SK-N-SH (cell line): ENCODE measurements at places on chromosomes 2 and 18. TPM values are rescaled to one million over a fixed set of nuclear protein-coding genes. Genes with fewer than 3 reads are reported as not detected.

- H3K4me3 ChIP-seq: no peak overlapping the region
- H3K4me1 ChIP-seq: no peaks in the 10 kb centered on the region
- H3K36me3 ChIP-seq: no peaks in the 10 kb centered on the region
Observed at GRCh38 chr18:32879497-32879896, 106.7 kb upstream of the KLHL14 start.

IRS1 gene
- polyA plus RNA-seq: 15.8 and 16.5 TPM in 2 replicates

DNA sequence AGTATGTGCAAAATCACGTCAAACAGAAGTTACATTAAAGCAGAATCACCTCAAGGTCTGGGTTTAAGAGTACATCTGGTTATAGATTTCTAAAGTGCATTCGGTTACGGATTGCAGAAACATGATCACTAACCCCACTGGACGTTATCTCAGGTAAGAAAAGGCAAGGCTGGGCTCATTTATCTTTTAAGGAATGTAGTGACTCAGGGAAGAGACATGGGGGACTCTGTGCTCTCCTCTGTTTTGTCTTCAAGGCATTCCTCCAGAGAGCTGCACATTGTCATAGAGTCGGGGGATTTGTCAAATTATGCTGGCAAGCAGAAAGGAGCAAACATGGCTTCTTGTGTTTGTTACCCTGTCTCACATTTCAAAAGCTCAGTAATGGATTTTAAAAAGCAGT, 14.3 kb downstream of the WDSUB1 start:
- H3K27me3 ChIP-seq: no peaks in the 10 kb centered on the region
- H3K4me3 ChIP-seq: no peak overlapping the region
- H3K36me3 ChIP-seq: peaks cover 31% of the 10 kb centered on the region
- no peak for DNase-seq
- H3K27ac ChIP-seq: no peak overlapping the region
- H3K4me1 ChIP-seq: no peaks in the 10 kb centered on the region

DNA sequence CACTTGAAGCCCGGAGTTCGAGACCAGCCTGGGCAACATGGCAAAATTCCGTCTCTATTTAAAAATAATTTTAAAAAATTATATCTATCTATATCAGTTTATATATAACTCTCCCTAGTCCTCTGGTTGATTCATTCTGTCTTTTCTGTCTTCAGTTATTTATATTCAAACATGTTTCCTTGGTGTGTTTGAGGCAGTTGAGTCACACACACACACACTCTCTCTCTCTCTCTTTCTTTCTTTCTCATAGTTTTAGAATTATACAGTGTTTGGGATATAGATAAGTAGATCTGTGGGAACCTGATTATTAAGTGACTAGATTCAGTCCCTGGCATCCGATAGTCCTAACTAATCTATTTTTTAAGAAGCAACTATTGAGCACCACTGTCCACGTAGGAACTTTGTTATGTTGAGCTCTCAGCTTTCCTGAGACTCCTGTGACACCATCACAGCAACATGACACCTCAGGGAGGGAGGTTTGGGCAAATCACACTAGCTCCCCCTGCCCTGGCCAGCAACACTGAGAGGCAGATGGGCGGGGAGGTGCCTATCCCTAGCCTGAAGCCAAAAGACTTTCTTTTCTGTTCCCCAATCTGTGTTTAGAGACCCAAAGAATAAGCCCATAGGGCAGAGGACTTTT, 482.7 kb downstream of the DLGAP1 start:
- H3K4me3 ChIP-seq: no peak overlapping the region
- H3K36me3 ChIP-seq: no peaks in the 10 kb centered on the region
- peaks cover 4% of the 10 kb centered on the region; the same call in 1 of the 2 replicates for H3K4me1 ChIP-seq
- H3K27me3 ChIP-seq: no peaks in the 10 kb centered on the region; the same call in 1 of the 2 replicates
- DNase-seq: no peak

DNA sequence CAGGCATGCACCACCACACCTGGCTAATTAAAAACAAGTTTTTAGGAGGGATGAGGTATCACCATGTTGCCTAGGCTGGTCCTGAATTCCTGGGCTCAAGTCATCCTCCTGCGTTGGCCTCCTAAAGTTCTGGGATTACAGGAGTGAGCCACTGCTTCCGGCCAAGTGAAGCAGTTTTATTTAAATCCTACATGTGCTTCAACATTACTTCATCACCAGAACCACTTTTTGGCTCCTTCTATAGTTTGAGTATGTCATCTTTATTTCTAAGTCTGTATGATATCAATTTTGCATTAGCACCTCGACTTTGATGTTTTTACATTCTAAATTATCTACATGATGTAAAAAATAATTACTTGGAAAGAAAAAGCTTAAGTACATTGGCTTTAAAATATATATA, 144.3 kb downstream of the FMNL2 start:
- no peaks in the 10 kb centered on the region for H3K27me3 ChIP-seq
- H3K4me3 ChIP-seq: no peak overlapping the region
- H3K27ac ChIP-seq: no peak overlapping the region
- DNase-seq: no peak
- H3K36me3 ChIP-seq: no peaks in the 10 kb centered on the region

GRCh38 chr2:224545884-224546644, 39.1 kb downstream of the CUL3 start:
- no peak for DNase-seq
- H3K4me1 ChIP-seq: no peaks in the 10 kb centered on the region; the same call in none of the 2 replicates
- no peaks in the 10 kb centered on the region for H3K27me3 ChIP-seq
- no peak overlapping the region for H3K27ac ChIP-seq
- no peak overlapping the region for H3K4me3 ChIP-seq

GRCh38 chr18:3051718-3052410, 38.9 kb upstream of the LPIN2 start:
- H3K27ac ChIP-seq: no peak overlapping the region
- DNase-seq: no peak
- peaks cover 3% of the 10 kb centered on the region; the same call in 1 of the 2 replicates for H3K4me1 ChIP-seq
- no peaks in the 10 kb centered on the region for H3K36me3 ChIP-seq
- H3K4me3 ChIP-seq: no peak overlapping the region

- DNase-seq: no peak
- H3K4me1 ChIP-seq: no peaks in the 10 kb centered on the region; the same call in 1 of the 2 replicates
- no peaks in the 10 kb centered on the region for H3K27me3 ChIP-seq
- peaks cover 3% of the 10 kb centered on the region for H3K36me3 ChIP-seq
Observed at GRCh38 chr2:73018188-73018825, 53.2 kb downstream of the SFXN5 start.

DNA sequence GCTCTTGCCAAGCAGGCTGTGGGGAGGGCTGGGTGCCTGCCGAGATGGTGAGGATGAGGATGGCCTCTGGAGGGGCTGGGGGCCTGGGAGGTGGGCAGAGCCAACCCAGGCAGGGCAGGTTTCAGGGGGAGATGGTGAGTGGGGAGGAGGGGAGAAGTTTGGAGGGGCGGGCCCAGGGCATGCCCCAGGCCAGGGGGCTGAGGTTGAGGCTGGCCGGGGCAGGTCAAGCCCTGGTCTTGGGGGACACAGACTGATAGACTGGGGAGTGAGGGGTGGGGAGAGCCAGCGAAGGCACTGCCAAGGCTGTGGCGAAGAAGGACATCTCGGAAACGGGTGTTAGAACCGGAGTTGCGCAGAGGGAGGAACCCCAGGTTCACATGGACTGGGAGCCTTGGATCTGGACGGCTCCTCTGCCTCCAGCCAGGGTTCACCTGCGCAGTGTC, 12.6 kb downstream of the CAPN10 start:
- no peaks in the 10 kb centered on the region for H3K27me3 ChIP-seq
- no peaks in the 10 kb centered on the region for H3K4me1 ChIP-seq
- no peak for DNase-seq
- H3K36me3 ChIP-seq: peaks cover 25% of the 10 kb centered on the region; the same call in 1 of the 2 replicates
- H3K4me3 ChIP-seq: no peak overlapping the region

HS1BP3 gene
- polyA plus RNA-seq: 18.7 and 20.1 TPM in 2 replicates

UGT1A10 gene
- polyA plus RNA-seq: not detected in 2 replicates

- no peak overlapping the region for H3K27ac ChIP-seq
- H3K4me3 ChIP-seq: no peak overlapping the region
- H3K36me3 ChIP-seq: no peaks in the 10 kb centered on the region
- H3K27me3 ChIP-seq: no peaks in the 10 kb centered on the region
Observed at GRCh38 chr2:5897249-5897648, 205.1 kb downstream of the SOX11 start.

- H3K27ac ChIP-seq: peak overlapping the region; percentile 86
- H3K27me3 ChIP-seq: no peaks in the 10 kb centered on the region
- H3K4me3 ChIP-seq: peak overlapping the region; percentile 96
- peaks cover 12% of the 10 kb centered on the region; the same call in 1 of the 2 replicates for H3K4me1 ChIP-seq
Observed at GRCh38 chr2:182715121-182715891, 751 bp upstream of the DNAJC10 start.

VIT gene
- not detected in 2 replicates for polyA plus RNA-seq

SERPINB13 gene
- not detected in 2 replicates for polyA plus RNA-seq

DNA sequence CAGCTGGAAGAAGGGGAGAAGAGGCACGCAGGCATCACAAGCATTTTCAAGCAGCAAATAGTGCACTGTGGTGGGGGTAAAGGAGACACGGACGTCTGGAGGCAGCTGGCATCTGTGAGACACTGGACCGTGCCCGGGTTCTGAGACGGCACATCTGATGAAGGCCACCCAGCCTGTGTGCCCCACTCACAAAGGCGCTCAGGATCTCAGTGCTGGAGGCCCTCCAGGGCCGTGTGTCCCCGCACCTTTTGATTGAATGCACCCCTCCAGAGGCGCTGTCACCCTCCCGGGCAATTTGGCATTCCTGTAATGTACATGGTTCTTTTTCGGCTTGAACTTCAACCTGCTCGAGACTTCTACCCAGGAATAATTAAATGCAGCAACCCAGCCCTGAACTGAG, 101.5 kb upstream of the ODC1 start:
- no peak overlapping the region for H3K4me3 ChIP-seq
- no peaks in the 10 kb centered on the region for H3K36me3 ChIP-seq
- DNase-seq: no peak
- peaks cover 33% of the 10 kb centered on the region for H3K4me1 ChIP-seq
- no peak overlapping the region for H3K27ac ChIP-seq

GTF3C2 gene
- polyA plus RNA-seq: 65.8 and 76.0 TPM in 2 replicates

DNA sequence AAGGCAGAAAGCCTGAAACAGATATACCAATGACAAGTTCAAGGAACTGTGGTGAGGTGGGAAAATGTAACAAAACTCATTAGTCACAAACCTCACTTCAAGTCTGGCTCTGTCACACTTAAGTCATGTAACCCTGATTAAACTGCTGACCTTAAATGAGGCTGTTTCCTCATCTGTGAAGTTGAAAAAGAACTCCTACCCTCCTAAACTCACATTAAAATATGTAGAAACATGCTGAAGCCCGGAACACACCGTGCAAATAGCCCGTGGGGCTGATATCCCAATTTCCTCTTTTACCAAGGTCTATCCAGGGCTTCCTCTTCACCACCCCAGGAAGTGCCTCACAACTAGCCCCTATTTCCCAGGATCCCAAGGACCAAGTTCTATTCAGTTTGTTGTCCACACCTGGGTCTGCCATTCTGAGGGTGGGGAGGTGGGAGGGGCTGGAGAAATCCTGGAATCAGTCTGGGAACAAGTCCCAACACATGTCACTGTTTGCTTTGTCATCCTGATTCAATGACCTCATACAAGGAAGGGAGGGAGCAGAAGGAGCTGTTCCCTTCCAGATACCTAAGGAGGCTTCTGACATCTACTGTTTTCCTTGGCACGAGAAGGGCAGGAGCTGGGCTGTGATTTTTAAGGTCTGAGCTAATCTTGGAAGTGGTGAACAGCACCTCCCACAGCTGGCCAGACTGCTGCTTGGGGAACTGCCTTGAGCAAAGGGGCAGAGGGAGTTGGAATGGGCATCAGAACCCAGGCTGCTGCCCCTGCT, 42.3 kb downstream of the SLC4A1AP start:
- H3K27me3 ChIP-seq: no peaks in the 10 kb centered on the region
- no peak overlapping the region for H3K27ac ChIP-seq
- no peak for DNase-seq
- H3K4me3 ChIP-seq: no peak overlapping the region

DNA sequence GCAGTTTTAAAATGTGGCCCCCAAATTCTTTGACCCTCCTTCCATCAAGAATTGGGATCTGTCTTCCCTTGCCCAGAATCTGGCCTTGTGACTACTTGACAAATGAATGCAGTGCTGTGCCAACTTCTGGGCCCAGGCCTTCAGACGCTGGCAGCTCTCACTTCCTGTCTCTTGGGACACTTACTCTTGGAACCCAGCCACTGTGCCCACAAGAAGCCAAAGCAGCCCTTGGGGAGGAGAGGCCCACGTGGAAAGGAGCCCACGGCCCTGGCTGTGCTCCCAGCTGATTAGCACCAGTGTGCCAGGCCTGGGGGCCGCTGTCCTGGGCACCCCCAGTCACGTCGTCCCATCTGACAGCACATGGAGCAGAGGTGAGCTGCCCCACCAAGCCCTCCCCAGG, 56.6 kb downstream of the RPL37A start:
- peaks cover 86% of the 10 kb centered on the region for H3K4me1 ChIP-seq
- no peak overlapping the region for H3K4me3 ChIP-seq
- DNase-seq: no peak
- peak overlapping the region; percentile 63 for H3K27ac ChIP-seq

ASB18 gene
- not detected in 2 replicates for polyA plus RNA-seq

- no peaks in the 10 kb centered on the region for H3K27me3 ChIP-seq
- H3K4me3 ChIP-seq: no peak overlapping the region
- no peaks in the 10 kb centered on the region for H3K36me3 ChIP-seq
- peak overlapping the region; percentile 55 for H3K27ac ChIP-seq
Observed at GRCh38 chr2:160574468-160575140, 81.0 kb upstream of the RBMS1 start.

MLPH gene
- 84.8 and 93.6 TPM in 2 replicates for polyA plus RNA-seq

TXNDC2 gene
- 0.06 and 0.07 TPM in 2 replicates for polyA plus RNA-seq

DNA sequence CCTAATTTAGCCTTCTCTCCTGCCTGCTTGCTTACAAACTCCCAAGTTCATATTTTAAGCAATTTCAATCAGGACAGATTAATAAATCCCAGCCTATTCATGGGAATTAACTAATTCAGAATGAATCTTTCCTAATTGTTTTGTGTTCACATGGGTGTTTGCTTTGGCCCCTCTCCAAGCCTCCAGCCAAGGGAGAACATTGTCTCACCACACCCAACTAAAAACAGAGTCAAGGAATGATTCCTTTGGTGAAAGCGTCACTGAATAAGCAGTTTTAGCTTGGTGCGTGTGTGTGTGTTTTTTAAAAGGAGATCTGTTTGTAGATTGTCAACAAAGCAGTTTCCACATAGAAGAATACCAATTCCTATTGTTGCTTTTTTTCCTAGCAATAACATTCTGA, 43.0 kb upstream of the DSG1 start:
- no peak for DNase-seq
- no peaks in the 10 kb centered on the region for H3K36me3 ChIP-seq
- H3K4me3 ChIP-seq: no peak overlapping the region
- H3K4me1 ChIP-seq: no peaks in the 10 kb centered on the region
- no peaks in the 10 kb centered on the region; the same call in 1 of the 2 replicates for H3K27me3 ChIP-seq

- H3K27ac ChIP-seq: no peak overlapping the region
- H3K4me3 ChIP-seq: no peak overlapping the region
- no peaks in the 10 kb centered on the region for H3K36me3 ChIP-seq
- no peaks in the 10 kb centered on the region for H3K27me3 ChIP-seq
Observed at GRCh38 chr2:85929096-85930050, 40.6 kb upstream of the ST3GAL5 start.

AMER3 gene
- under 0.01 and 0.03 TPM in 2 replicates for polyA plus RNA-seq

NYAP2 gene
- not detected in 2 replicates for polyA plus RNA-seq

SPEG gene
- 98.3 and 107 TPM in 2 replicates for polyA plus RNA-seq

RAX gene
- polyA plus RNA-seq: not detected in 2 replicates
